Activated naive CD4-positive, alpha-beta T cell treated with anti-CD3 and anti-CD28 coated beads for 36 hours (primary cell): ENCODE measurements at places on chromosomes 16 and 17. TPM values are rescaled to one million over a fixed set of nuclear protein-coding genes. Genes with fewer than 3 reads are reported as not detected.

DNA sequence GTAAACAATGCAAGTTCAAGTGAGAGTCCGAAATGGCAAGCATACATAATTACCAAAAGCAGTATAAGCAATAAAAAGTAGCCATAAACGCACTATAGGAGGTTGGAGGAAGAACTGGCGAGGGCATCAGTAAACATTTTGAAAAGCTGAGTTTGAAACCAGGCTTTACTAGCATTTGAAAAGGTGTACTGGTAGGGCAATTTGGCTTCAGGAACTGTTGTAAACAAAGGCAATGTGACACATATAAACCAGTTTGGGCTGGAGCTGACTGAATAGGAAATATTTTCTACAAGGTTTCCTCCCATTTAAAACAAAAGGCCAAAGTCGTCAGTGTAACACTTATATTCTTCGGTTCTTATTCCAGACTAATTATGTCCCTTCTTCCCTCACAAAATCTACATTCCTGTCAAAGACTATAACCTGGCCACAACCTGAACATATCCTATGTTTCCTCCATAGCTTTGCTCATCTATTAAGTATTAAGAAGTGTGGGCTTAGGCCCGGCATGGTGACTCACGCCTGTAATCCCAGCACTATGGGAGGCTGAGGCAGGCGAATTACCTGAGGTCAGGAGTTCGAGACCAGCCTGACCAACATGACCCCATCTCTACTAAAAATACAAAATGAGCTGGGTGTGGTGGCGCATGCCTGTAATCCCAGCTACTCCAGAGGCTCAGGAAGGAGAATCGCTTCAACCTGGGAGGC is 7.8 kb downstream of the CBX1 start:
- no peak for DNase-seq

- no peak for DNase-seq
Observed at GRCh38 chr17:77132411-77133086, 8.2 kb upstream of the SEC14L1 start.

- no peak for DNase-seq
Observed at GRCh38 chr17:72353502-72353901, 232.7 kb downstream of the SOX9 start.

Gene PLD6
- total RNA-seq, result 5.3 TPM

DNA sequence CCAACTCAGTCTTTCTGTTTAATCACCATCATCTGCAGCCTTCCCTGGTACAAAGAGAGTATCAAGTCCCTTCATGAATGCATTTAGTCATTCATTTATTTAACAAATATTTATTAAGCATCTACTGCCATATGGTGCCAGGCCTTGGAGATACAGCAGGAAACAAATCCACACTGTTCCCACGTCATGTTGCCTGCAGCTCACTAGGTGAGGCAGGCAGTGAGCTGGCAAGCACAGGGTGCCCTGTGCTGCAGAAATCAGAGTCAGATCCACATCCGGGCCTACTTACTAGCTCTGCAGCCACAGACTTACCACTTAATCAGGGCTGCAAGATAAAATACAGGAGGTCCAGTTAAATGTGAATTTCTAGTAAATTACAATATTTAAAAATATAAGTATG is 38.5 kb upstream of the CES5A start:
- DNase-seq, result no peak

- DNase-seq, result no peak
Observed at GRCh38 chr17:32862940-32863339, 14.0 kb downstream of the MYO1D start.

Gene RANBP10
- total RNA-seq, result 16.1 TPM
